ENCODE measurements at places on chromosomes 3 and 15.

- no peak for DNase-seq
Measured at GRCh38 chr3:158381262-158381868, 189.6 kb upstream of the MLF1 start.

- no peak for DNase-seq
Measured at GRCh38 chr3:188054541-188054940, 99.4 kb upstream of the LPP start.

- no peak for DNase-seq
Measured at GRCh38 chr3:71859123-71859519, 74.2 kb upstream of the PROK2 start.

- DNase-seq: no peak
Measured at GRCh38 chr3:149571381-149571780, 86.4 kb downstream of the WWTR1 start.

DNA sequence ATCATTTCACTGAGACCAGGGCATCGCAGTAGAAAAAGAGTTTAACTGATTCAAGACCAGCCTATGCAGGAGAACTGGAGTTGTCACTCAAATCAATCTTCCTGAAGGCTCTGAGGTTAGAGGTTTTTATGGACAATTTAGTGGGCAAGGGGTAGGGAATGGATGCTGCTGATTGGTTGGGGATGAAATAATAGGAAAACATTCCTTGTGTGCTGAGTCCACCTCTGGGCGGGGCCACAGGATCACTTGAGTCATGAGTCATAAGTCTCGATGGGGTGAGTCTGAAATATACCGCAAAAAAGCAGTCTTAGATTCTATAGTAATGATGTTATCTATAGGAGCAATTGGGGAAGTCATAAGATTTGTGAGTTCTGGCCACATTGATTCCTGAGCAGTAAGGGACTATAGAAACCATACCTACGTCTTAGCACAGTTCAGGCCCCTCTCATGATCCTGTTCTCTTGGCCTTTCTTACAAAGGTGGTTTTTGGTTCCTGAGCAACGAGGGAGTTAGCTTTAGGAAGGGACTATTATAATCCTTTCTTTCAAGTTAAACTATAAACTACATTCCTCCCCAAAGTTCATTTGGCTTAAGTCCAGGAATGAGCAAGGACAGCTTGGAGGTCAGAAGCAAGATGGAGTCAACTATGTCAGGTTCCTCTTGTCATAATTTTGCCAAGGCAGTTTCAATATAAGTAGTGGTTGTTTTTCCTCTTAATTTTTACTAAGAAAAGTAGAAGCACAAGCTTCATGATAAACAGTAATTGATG lies 2.7 kb upstream of the OPA1 start:
- DNase-seq: no peak

- no peak for DNase-seq
Measured at GRCh38 chr3:28290863-28291300, 49.5 kb downstream of the CMC1 start.

DNA sequence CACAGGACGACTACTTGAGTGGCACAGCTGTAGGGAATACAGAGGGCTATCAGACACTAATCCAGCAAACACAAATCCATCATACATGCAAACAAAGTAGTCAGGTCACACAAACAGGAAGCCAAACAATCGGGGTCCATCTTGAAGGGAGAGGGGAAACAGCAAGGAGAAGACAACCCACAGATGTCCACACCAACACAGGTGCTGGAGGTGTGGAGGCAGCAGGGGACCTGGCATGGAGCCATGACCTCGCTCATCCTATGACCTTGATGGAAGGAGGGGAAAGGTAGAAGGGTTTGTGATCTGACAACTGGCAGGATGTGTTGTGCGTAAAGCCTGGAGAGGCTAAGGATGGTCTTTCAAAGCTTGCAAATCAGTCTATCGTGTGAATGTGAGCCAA lies 39.9 kb upstream of the SKOR1 start:
- no peak for DNase-seq

- no peak for DNase-seq
Measured at GRCh38 chr15:45653702-45654424, 19.0 kb downstream of the SQOR start.

GRCh38 chr3:62065985-62066693 lies 307.2 kb downstream of the FEZF2 start:
- DNase-seq: no peak

GRCh38 chr3:196060834-196061233 lies 21.1 kb downstream of the TFRC start:
- DNase-seq: no peak

DNA sequence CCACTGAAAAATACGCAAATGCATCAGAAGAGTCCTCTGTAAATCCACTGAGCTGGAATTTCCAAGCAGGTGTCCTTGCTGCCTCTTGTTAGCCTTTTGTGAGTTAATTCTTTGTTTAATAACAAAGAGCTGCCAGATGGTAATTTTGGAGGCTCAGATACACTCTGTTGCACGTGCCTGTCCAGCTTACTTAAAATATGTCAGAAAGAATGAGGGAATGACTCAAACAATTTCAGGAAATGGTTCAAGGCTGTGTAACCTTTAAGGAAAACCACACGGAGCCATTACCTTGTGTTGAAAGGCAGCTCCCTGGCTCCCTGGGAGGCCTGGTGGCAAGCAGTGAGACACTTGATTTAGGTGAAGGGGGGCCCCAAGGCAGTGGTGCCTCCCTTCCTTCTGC lies 302.2 kb upstream of the CTDSPL start:
- DNase-seq: no peak

DNA sequence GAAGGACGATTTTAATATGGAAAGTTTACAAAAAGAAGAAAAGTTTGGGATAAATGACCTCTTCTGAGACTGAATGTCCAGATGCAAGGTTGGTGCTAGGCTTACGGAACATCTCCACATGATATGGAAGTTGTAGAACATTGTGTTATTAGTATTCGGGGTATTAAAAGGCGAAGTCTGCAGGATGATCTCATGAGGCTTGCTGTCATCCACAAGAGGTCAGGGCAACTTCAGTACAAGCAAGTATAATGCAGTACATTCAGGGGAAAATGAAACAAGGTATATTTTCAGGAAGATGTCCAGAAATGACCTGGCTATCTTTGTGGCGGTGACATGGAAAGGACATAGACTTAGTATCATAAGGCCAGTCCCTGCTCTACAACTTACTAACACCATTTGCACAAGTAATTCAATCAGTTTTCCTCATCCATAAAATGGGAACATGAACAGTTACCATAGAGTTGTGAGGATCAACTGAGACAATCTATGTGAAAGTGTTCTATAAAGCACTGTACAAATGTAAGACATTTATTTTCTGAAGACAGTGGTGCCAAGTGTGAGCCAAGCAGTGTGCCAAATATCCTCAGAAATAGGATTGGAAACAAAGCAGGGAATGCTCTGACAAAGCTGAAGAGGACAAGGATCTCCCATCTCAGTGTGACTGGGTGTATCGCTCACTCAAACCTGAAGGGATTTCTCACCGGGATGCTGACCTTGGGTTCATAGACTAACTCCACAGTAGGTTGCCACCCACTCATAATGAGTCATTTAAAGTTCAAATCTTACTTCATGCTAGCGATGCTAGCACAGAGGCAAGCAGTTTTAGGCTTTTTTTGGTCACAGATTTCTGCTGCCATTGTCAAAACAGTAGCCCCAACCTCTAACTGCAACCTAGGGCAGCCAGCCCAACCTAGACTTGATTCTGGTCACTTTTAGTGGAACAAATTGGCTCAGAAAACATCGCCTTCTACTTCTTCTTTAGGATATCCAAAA lies 118.3 kb downstream of the TIGIT start:
- no peak for DNase-seq

- no peak for DNase-seq
Measured at GRCh38 chr15:48962662-48963523, 826 bp downstream of the SHC4 start.

DNA sequence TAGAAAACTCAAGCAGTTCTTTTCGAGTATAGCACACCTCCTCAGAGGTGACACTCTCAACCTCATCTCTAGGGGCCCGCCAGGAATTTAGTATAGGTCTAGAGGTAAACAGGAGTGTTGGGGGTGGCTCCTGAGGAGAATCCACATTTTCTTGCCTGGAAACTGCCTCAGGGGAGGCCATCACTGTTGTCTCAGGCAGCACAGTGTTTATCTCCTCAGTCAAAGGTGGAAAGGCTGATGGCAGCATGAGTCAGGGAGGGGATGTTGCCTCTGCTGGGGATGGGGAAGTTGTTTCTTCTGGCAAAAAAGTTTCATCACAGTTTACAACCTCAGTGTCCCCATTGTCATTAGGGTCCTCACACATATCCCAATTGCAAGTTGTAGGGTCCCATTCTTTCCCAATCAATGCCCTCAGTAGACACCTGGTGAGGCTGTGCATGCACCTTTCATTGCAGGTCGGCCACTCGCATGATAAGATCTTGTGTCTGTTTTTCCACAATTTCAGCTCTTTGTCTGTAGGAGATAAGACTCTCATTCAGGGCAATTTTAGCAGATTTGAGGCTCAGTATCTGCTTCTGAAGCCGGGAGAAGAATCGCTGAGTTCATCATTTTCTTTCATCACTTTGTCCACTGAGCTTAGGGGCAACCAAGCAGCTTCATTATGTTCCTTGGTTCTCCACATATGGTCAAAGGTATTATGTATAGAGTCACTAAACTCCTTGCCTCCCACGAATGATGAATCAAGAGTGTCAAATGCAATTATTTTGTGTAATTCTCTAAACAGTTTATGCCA lies 25.8 kb downstream of the NAALADL2 start:
- no peak for DNase-seq

DNA sequence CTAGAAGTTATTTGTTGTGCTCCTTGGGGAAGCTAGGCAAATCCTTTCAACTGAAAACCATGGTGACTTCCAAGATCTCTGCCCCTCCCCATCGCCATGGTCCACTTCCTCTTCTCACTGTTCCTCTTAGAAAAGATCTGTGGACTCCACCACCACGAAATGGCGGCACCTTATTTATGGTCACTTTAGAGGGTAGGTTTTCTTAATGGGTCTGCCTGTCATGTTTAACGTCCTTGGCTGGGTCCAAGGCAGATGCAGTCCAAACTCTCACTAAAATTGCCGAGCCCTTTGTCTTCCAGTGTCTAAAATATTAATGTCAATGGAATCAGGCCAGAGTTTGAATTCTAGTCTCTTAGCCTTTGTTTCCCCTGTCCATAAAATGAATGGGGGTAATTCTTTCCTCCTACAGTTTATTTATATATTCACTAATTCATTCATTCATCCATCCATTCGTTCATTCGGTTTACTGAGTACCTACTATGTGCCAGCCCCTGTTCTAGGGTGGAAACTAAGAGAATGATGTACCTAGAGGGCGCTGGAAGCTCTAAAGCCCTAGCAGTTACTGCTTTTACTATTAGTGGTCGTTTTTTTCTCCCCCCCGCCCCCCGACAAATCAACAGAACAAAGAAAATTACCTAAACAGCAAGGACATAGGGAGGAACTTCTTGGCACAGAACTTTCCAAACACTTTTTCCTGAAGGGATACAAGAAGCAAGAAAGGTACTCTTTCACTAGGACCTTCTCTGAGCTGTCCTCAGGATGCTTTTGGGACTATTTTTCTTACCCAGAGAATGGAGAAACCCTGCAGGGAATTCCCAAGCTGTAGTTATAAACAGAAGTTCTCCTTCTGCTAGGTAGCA lies 657 bp downstream of the PATL2 start:
- no peak for DNase-seq

GRCh38 chr3:150497956-150498355 lies 48.3 kb downstream of the SERP1 start:
- DNase-seq: no peak

DNA sequence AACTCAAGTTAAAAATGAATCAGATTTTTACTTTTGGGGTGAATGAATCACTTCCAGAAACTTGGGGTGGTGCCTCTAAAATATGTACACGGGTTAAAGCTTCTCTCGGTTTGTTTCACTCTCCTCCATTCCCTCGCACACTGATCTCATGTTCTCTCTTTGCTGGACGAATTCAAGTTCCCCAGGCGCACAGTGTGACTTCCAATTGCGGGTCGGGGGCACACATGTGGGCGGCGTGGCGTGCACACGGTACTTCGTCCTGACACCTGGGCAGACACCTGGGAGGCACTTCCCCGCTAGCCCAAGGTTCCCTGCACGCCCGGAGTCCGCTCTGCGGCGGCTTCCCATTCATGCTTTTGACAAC lies 692 bp downstream of the SCAANT1 start:
- no peak for DNase-seq

- no peak for DNase-seq
Measured at GRCh38 chr3:94694894-94695293, 632.0 kb downstream of the NSUN3 start.

DNA sequence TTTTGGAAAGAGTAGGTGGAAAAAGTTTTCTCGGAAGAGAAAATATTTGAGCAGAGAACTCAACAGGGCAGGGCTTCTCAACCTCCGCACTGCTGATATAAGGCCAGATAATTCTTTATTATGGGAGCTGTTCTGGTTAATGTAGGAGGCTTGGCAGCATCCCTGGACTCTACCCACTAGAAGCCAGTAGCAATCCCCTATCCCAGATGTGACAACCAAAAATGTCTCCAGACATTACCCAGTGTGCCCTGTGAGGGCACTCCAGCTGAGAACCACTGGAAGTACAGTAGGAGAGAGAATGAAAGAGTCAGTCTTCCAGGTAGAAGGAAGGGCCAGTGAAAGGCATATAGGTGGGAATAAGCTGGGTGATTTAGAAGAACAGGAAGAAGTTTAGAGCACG lies 647.8 kb upstream of the ADAMTS9 start:
- no peak for DNase-seq

- DNase-seq: no peak
Measured at GRCh38 chr15:43525131-43525530, 7.7 kb downstream of the MAP1A start.

DNA sequence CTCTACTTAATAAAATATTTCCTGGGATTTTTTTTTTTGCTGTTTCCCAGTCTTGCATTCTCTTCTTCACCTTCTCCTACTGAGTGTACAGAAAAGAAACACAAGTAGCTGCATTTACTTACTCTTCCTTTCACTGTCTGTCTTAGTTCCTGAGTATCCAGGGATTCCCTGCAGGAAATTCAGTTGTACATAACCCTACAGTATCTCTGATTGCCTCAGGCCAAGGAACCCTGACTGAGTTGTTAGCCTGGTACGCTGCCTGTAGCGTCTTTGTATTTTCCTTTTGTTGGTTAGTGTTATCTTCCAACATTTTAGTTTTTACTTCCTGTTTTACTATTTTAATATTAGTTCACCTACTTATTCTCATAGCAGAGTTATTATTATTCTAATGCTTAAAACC lies 142.5 kb upstream of the ROBO1 start:
- no peak for DNase-seq

DNA sequence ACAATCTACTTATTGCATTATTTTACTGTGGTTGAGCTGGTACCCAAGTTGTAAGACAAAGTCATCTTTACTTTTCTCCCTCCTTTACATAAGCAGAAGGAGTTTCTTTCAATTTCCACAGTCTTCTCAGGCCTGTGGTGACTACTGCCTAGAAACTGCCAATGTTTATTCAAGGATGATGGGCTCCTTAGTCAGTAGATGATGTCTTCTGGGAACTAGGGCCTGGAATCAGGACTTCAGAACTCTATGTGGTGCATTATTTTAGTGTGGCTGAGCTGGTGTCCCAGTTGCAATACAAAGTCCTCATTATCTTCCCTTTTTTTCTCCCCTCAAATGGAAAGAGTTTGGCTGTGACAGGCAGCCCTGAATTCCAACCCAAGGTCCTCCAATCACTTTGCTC lies 1762.5 kb downstream of the SI start:
- DNase-seq: no peak

- DNase-seq: no peak
Measured at GRCh38 chr3:124453189-124453588, 277.1 kb upstream of the UMPS start.
